ENCODE measurements at places on chromosomes 1 and 21. TPM values are rescaled to one million over a fixed set of nuclear protein-coding genes. Genes with fewer than 3 reads are reported as not detected.

DNA sequence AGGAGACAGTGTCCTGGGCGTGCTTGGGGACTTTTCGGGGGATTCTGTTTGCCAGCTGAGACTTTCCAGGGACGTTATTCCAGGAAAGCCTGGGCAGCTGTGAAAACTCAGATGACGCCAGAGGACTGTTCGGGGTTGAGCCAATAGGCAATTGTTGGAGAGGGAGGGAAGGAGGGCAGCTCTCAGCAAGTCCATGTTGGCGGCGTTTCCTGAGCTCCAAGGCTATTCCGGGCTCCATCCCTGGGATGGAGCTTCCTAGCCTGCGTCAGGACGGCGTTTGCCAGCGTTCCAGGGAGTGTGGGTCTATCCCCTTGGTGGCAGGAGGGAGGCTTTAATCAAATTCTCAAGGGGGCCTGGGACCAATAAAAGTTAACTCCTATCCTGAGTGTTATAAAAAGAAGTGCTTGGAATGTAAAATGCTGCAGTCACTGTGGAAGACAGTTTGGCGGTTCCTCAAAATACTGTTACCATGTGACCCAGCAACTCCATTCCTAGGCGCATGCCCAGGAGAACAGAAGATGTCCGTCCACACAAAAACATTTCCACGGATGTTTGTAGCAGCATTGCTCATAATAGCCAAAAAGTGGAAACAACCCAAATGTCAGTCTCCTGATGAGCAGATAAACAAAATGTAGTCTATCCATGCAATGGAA is 15.2 kb downstream of the SLC27A3 start:
- peak; percentile 42 for DNase-seq

- no peak for DNase-seq
These were observed 210.0 kb upstream of the FOXD3 start for GRCh38 chr1:63112155-63112900.

The TNFRSF14 gene
- 25.9 TPM for total RNA-seq

DNA sequence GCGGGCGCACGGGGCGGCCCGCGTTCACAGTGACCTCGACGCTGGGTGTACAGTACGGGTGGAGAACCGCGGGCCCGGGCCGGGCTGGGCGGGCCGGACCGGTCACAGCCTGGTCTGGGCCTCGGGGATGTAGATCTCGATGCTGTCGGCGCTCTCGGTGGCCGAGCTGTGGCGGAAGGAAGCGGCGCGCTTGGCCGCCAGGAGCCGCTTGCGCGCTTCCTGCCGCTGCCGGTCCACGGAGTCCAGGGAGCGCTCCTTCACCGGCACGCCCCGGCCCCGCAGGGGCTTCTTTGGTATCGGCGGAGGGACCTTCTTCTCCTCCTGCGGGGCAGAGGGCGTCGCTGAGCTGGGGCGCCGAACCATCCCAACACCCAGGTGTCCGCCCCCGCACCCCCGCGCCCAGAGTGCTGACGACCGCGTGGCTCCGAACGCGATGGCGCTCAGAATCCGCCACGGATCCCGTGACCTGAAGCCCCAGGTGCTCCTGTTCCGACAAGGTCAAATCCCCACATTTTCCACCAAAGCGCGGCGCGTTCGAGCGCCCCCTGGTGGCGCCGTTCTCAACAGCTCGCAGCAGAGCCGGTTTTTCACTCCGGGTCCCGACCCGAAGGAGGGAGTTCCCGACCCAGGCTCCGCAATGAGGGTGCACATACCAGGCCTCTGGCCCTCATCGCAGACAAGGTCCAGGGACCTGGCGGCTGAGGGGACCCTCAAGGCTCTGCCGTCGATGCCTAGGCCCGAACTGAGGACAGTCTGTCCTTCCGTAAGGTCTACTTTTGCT is 6.6 kb upstream of the SMIM12 start:
- peak; percentile 88 for DNase-seq

The ALX3 gene
- total RNA-seq, result not detected

DNA sequence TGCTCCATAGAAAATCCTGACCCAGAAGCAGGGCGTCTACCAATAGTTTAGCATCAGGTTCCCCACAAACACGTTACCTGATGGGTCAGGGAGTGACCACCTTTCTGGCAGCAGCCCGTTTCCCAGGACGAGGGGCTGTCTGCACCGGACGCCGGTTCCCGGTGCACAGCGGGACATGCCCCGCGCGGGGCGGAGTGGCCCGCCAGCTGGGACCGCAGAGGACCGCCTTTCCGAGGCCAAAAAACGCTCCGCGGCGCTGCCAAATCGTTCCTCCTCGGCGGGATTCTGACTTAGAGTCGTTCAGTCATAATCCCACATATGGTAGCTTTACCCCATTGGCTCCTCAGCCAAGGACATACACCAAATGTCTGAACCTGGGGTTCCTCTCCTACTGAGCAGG is 126.1 kb downstream of the LIPI start:
- DNase-seq, result no peak

DNA sequence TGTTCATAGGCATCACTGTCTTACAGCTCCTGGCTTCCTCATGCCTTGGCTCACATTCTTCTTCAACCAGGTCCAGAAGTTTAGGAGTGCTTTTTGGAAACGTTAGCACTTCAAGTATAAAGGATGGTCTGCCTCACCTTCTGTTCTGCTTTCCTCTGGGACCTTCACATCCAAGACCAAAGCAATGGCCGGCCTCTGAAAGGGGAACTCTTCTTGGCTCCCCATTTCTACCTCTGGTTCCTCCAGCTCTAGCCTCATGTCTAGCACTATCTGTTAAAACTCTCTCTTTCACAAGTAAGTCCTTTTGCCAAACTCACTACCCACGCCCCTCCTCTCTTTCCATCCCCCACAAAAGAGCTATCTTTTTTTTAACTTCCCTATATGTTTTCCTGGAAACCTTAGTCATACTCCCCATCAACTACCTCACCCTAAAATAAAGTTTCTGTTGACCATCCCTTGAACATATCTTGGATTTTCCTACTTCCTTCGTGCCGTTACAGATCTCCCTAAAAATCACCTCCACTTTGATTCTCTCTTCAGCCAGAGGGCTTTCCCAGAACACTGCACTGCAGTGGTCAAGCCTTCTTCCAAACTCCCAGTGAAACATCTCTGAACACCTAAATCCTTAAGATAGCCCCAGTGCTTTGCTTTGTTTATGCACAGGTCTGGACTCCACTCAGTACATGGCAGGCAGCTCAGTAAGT is 7.9 kb downstream of the SORT1 start:
- DNase-seq, result no peak

The POGZ gene
- total RNA-seq, result 29.8 TPM

- DNase-seq, result no peak
These were observed 857.9 kb downstream of the BRINP3 start for GRCh38 chr1:189619682-189620332.

DNA sequence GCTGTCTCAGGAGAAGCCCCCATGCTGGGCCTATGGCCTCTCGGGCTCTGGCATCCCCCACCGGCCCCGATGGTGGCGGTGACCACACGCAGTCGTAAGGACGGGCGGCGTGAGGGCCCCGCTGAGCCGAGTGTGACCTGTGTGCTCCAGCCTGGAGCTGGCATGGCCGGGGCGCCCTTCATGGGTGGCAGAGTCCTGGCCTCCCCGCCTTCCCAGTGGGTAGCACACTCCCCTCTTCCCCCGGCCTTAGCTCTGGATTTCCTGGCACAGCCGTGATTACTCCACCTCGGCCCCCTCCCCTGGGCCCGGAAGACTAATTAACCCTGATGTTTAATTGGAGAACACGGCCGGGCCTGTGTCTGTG is 44.6 kb downstream of the SLX9 start:
- DNase-seq, result no peak

GRCh38 chr1:200972985-200973742 is 50.4 kb downstream of the KIF21B start:
- no peak for DNase-seq

DNA sequence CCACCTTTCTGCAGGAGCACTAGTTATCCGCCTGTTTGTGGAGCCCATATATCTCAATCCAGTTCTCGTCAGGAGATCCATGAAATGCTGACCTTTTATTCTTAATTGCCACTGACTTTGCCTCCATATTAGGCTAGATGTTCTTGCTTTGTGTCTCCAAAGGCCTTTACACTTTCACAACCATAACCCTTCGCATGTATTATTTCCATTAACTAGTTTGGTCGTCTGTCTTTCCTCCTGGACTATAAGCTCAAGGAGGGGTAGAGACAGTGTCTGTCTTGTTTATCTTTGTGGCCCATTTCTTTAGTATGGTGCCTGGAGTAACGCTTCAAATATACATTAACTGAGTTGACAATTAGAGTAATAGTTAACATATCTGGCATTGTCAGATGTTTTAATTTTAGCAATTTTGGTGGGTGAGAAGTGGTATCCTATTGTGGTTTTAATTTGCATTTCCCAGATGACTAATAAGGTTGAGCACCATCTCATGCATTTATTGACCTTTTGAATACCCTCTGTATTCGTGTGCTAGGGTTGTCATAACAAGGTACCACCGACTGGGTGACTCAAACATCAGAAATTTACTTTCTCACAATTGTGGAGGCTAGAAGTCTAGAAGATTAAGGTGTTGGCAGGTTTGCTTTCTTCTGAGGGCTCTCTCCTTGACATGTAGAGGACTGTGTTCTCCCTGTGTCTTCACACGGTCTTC is 21.7 kb upstream of the IL12RB2 start:
- DNase-seq, result no peak

- DNase-seq, result no peak
These were observed 312.6 kb downstream of the DUSP10 start for GRCh38 chr1:221429264-221429663.

GRCh38 chr1:154756793-154757548 is 113.1 kb downstream of the KCNN3 start:
- no peak for DNase-seq

DNA sequence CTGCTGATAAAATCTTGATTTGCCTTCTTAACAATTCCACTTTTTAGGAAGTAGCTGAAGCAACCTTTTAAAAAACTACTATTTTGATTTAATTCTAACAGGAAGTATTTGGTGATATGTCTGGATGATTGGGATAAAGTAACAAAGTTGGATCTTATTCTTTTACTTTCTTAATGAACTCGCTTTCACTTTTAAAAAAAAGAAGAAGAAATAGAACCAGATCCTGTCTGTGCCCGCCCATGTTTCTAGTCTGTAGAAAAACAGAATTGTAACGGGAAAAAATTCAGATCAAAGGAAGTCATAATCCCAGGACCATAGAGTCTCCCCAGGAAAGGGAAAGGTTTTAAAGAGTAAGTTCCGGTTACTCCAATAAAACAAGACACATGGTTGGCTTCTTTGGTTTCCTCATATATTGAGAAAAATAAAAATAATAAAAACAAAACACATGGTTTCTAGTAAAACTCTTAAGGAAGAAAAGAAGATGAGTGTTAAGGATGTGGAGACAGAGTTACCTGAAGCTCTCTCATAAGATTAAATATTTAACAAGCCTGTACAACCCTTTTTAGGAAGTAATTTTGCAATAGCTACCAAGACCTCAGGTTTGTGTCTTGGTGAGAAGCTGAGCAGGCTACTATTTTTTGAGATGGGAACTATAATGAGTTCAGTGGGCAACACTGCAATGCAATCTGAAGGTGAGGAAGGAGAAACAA is 4.9 kb downstream of the CD48 start:
- DNase-seq, result no peak

DNA sequence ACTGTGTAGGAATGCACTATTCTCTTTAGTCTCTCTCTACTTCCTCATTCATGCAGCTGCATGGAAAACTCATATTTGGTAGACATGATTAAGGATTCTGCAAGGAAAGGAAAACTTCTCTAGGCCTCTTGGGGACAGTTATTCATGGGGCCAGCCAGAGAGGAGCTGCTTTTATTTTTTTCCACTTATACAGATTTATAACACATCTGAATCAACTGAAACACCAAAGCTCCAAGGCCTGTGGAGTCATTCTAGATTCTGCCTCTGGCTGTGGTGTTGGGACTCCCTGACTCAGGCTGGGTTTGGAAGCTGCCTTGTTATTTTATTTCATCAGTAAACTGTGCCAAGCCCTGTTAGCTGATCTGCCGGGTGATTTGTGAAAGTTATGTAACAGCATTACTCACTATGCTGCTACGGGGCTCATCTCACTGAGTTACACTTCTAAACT is 83.9 kb upstream of the EDEM3 start:
- peak; percentile 72 for DNase-seq

DNA sequence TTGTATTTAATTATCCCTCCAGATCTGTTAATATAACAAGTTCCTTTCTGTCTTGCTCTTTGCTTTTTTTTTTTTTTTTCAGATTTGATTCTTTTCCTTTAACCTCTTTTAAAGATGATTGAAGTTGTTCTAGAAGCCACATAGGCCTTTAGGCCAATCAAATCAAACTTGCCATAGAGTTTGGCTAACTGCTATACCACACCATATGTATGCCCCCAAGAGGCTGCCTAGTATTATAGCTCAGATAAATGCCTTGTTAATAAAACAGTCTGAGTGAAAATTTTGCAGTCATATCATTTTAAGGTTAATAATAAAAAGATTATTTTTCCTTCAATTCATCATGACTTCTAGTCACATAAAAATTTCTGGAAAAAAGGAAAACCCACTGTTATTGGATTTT is 696.0 kb upstream of the CHRM3 start:
- no peak for DNase-seq

DNA sequence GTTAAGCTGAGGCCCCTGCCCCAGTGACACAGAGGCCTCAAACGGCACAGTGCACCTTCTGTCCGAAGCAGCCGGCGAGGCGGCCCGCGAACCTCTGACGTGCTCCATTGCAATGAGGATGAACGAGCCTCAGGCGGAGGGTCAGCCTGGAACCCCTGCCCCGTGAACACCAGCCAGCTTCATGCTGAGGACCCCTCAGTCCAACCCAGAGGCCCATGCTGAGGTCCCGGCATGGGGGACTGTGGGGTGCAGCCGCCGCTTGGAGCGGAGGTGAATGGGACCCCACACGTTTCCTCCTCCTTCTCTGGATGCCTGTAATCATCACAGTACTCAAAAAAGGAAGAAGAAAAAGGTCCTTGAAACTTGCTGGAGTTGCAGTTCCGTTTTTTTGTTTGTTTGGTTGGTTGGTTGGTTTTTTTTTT is 62.1 kb downstream of the PRKCZ start:
- DNase-seq, result peak; percentile 4

DNA sequence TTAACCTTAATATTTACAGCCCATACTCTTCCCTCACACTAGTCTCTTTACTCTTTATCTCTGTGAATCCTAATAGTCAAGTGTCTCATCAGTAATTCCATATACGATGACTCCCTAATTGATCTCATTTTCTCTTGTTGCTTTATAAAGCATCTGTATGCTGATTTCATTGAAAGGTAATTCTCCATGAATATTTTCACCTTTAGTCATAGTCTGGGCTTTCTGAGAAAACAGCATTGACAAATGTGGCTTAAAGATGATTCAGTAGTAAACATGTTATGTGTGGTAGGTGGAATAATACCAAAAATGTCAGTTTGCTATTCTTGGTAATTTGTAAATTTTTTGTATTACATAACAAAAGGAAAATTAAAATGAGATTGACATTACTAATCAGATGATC is 1176.5 kb downstream of the NCAM2 start:
- no peak for DNase-seq

The EGLN1 gene
- total RNA-seq, result 37.6 TPM

- DNase-seq, result no peak
These were observed 83.5 kb upstream of the CLDN14 start for GRCh38 chr21:36563341-36563926.
